Midbrain (tissue), 1 donor: ENCODE measurements at places on chromosomes 12 and 14.
A peak's percentile ranks its signal among the peaks of the same experiment; 100 is the strongest.

- peak; percentile 46 for DNase-seq
Measured at GRCh38 chr12:27969624-27970400, 2.7 kb downstream of the PTHLH start.

DNA sequence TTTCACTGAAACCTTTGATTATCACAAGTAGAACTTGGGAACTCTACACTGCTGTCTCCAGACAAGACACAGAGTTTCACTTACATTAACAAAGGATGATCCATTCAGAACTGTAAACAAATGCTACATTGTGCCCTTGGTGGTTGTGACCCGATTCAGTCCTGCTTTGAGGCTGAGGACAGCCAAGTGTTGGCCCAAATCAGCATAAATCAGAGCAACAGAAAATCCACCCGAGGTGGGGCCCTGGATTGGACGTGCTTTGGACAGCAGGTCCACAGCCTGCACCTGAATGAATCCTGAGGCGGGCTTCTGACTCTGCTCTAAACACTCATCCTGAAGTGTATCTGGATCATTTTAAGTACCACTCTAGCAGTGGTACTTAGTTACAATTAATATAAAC is 68.8 kb downstream of the PPP2R5C start:
- DNase-seq = peak; percentile 69

DNA sequence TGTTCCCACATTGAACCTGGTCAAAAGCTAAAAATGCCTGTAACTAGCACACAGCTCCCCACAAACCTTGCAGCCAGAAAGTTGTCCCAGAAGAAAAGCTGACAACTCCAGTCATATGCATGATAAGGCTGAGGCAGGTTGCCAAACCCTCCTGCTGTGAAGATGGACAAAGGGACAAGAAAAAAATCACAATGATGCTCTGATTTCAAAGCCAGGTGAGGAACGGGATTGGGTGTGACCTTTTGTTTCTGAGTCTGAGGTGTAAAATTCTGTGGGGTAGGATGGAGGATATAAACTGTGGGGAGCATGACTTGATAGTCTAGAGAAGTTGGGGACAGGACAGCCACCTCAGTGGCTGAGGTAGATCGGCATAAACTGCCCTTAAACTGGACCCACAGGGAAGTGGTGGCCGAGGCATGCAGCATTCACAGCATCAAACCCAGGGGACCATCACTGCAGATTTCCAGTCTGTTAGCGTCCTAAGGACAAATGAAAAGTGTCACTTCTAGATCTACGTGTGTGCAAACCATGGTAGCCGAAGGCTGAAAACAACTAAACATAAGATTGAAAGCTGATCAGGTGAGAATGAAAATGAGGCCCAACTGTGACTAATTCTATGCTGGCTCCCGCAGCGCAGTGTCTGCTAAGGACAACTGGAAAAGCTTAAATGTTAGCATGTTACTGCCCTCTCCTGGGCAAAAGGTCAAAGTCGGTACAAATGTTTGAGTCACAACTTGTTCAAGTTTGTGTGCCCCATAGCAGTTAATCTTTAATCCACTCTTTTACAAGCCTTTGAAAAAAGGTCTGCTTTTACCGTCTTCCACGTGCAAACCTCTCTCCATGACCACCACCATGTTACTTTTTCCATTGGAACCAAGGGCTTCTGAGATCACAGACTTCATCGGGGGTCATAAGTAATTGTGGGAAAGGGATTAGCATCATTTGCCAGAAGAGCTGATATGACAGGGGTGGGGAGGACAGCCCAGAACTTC is 39.8 kb downstream of the GRIN2B start:
- DNase-seq = peak; percentile 68

GRCh38 chr14:100696590-100696989 is 30.1 kb upstream of the DLK1 start:
- DNase-seq = no peak

DNA sequence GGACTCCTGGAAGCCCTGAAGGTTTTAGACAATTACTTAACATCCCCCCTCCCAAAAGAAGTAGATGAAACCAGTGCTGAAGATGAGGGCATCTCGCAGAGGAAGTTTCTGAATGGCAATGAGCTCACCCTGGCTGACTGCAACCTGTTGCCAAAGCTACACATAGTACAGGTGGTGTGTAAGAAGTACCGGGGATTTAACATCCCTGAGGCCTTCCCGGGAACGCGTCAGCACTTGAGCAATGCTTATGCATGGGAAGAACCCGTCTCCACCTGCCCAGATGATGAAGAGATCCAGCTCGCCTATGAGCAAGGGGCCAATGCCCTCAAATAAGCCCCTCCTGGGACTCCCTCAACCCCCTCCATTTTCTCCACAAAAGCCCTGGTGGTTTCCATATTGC is 10.6 kb upstream of the SPPL3 start:
- DNase-seq = no peak
